Stimulated activated CD4-positive, alpha-beta T cell treated with anti-CD3 and anti-CD28 coated beads, Interleukin-1b, Interleukin-23, amount 100 ng/mL, for 1 hour (primary cell): ENCODE measurements at places on chromosomes 11 and 22.

DNA sequence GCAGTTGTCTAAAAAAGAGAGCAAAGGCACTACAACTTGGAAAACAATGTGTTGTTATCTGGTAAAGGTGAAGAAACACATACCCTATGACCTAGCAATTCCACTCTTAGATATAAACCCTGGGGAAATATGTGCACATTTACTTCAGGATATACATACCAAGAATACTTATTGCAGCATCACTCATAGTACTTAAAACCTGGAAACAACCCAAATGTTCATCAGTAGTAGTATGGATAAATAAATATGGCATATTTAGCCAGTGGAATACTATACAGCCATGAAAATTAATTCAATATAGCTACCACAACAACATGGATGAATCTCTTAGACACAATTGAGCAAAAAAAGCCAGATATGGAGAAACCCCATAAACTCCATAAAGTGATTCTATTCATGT lies 26.1 kb upstream of the MICAL2 start:
- DNase-seq: no peak

GRCh38 chr11:66556086-66556485 lies 9.4 kb downstream of the ACTN3 start:
- DNase-seq: no peak

GRCh38 chr11:13013054-13013488 lies 4.0 kb downstream of the RASSF10 start:
- no peak for DNase-seq

GRCh38 chr11:115506954-115507675 lies 2.9 kb upstream of the CADM1 start:
- DNase-seq: no peak

GRCh38 chr11:132405728-132406127 lies 1035.3 kb downstream of the NTM start:
- no peak for DNase-seq

GRCh38 chr22:43667656-43668055 lies 144.4 kb downstream of the EFCAB6 start:
- no peak for DNase-seq

DNA sequence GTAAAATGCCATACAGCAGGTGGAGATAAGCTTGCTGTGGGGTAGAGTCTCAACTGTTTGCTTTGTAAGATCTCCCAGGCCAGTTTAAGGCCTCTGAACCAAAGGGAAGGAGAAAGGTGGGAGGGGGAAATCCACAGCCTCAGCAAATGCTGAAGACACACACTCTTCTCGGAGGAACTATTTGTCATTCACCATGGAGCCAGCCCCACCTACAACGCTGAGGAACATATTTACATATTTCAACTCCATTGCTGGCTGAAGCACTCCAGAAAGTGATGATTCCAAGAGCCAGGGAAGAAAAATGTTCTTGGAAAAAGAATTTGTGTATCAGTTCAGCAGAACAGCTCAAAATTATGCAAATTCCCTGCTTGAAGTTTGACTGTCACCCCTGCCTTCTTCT lies 6.5 kb downstream of the TENM4 start:
- no peak for DNase-seq

GRCh38 chr11:315516-315994 lies 1.7 kb downstream of the IFITM1 start:
- DNase-seq: no peak

- no peak for DNase-seq
These were observed 133.6 kb upstream of the C11orf58 start for GRCh38 chr11:16604794-16605388.

GRCh38 chr11:116144387-116144958 lies 628.3 kb downstream of the BUD13 start:
- DNase-seq: no peak

GRCh38 chr11:42707541-42707940 lies 604.3 kb upstream of the API5 start:
- DNase-seq: no peak

GRCh38 chr11:46034041-46034440 lies 87.2 kb downstream of the PHF21A start:
- no peak for DNase-seq

DNA sequence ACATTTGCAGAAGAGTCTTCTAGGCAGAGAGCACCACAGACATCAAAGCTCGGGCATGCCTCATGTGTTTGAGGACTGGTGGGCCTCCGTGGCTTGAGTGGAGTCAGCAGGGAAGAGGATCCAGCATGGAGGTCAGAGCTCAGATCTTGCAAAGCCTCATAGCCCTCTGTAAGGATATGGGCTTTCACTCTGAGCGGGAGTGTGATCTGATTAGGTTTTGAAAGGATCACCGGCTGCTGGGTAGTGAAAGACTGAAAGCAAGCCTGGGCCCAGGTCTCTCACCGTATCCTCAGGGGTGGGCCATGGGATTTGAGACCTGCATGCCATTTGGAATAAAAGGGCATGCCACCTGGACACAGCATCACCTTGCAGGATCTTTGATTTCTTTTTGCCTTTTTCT lies 112.7 kb downstream of the TEAD1 start:
- no peak for DNase-seq

GRCh38 chr11:14444441-14445189 lies 55.0 kb downstream of the COPB1 start:
- DNase-seq: no peak

GRCh38 chr11:105051559-105051958 lies 6.4 kb upstream of the CARD16 start:
- no peak for DNase-seq

DNA sequence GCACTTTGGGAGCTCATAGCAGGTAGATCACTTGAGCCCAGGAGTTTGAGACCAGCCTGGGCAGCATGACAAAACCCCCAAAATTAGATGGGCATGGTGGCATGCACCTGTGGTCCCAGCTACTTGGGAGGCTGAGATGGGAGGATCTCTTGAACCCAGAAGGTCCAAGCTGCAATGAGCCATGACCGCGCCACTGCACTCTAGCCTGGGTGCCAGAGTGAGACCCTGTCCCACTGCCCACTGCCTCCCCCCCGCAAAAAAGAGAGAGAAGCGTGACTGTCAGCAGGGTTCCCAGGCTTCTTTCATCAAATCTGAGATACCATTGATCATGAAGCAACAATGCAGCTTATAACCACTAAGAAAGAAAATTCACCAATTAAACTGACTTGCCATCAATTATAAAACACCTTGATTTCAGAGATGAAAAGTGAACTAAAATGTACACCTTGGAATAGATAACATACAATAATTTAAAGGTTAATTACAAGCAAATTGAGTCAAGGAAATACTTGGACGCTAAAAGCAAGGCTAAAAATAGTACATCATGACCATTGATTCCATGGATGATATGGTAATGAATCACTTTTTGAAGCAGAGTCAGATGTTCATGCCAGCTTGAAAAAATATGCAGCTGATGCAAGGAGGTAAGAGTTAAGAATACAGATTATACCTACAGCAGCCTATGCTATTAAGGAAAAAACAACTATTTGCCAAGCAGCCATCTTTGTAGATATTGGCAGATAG lies 90.8 kb upstream of the ALKBH3 start:
- DNase-seq: no peak

DNA sequence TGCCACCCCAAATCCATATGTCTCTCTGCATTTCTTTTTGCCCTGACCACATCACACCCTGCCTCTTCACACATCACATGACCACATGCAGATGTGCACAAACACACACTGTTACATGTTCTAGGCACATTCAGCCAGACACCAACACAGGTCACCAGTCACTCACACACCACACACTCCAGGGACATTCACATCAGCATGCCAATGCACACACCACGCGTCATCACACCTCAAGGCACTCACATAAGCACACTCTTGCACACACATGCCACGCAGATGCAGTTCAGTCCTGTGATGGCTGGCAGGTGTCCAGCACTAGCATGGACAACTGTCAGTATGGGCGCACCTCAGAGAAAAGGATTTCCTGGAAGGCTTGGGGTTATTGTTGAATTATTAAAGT lies 77.0 kb upstream of the MYOD1 start:
- DNase-seq: no peak

- no peak for DNase-seq
These were observed 69.7 kb upstream of the GRK3 start for GRCh38 chr22:25494774-25495173.

- no peak for DNase-seq
These were observed 9.0 kb upstream of the CYTH4 start for GRCh38 chr22:37273126-37273845.

DNA sequence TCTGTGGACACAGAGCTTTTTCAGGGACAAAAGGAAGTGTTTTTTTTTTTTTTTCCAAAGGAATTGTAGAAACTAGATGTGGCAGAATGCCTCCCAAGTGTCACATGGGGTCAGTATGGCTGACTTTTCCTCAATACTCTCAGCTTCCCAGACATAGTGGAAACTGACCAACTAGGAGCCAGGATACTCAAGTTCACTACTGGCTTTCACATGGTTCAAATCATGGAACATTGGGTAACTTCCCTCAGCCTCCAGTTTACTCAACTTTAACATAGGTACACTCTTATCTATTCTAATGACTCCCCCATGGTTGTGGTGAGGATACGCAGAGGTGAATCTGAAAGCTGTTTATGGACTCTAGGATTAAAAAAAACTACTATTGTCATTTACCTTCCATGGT lies 1.4 kb downstream of the SLC5A1 start:
- DNase-seq: no peak

GRCh38 chr11:103325686-103326069 lies 216.5 kb downstream of the DYNC2H1 start:
- no peak for DNase-seq

GRCh38 chr11:126182787-126183445 lies 28.5 kb downstream of the RPUSD4 start:
- DNase-seq: no peak

GRCh38 chr22:27490080-27490479 lies 311.5 kb downstream of the MN1 start:
- DNase-seq: no peak

GRCh38 chr11:128573638-128574037 lies 13.7 kb downstream of the ETS1 start:
- no peak for DNase-seq

DNA sequence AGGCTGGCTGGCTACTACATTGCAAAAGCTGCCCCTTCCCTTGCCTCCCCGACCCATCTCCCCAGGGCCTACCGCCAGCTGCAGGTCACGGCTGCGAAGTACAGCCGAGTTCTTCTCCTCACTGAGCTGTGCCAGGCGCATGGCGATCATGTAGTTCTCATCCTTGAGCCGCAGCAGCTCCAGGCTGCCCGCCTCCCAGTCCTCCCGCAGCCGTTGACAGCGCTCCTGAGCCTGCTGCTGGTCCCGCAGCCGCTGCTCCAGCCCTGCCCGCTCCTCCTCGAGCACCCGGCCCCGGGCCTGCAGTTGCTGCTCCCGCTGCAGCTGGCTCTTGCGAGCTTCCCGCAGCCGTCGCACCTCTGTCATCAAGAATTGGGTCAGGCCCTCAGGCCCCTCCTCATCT lies 3.3 kb downstream of the CARD10 start:
- DNase-seq: no peak
